Stimulated activated CD8-positive, alpha-beta memory T cell treated with anti-CD3 and anti-CD28 coated beads, Interleukin-7, amount 100 ng/mL, for 24 hours (primary cell): ENCODE measurements at places on chromosomes 5 and 9.

DNA sequence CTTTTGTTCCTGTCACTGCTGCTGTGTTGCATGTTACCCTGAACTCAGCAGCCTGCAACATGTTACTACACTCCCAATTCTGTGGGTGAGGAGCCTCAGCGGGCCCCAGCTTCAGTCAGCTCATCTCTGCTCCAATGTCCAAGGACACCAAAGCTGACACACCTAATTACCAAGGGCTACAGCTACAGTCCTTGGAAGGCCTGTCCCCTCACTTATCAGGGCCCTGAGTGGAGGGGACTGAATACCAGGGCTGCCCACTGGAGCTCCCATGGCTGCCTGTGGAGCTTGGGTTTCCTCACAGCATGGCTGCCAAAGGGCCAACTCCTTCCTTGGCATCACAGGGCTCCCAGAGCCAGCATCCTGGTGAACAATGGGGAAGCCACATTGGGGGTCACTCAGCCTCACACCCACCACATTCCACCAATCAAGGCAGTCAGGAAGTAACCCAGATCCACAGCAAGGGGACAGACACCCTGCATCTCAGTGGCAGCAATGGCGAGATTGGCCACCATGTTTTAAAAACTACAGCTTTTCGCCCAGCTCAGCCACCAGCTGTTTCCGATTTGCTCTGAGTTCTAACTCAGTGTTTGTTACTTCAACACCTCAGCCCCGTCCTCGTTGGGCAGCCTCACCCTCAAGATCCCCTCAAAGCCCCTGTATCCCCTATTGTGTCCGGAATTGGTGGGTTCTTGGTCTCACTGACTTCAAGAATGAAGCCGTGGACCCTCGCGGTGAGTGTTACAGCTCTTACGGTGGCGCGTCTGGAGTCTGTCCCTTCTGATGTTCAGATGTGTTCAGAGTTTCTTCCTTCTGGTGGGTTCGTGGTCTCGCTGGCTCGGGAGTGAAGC lies 18.9 kb downstream of the SEMA4D start:
- DNase-seq, result no peak

GRCh38 chr9:135347461-135347860 lies 132.1 kb upstream of the PPP1R26 start:
- no peak for DNase-seq

DNA sequence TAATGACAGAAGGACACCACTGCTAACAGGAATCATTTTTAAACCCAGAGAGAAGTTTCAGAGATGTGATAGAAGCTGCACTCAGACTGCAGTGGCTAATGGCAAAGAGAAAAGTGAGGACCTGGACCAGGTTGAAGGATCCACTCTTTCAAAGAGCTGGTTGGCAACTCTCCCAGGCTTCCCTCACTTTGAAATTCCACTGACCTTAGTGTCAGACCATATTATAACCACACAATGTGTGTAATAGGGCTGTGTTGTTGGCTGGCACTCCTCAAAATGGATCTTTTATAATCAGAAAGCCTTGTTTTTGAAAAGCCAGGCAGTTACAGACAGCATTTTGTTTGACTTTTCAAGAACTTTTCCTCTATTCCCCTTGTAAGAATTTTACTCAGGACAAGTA lies 280.7 kb downstream of the PRELID2 start:
- no peak for DNase-seq

DNA sequence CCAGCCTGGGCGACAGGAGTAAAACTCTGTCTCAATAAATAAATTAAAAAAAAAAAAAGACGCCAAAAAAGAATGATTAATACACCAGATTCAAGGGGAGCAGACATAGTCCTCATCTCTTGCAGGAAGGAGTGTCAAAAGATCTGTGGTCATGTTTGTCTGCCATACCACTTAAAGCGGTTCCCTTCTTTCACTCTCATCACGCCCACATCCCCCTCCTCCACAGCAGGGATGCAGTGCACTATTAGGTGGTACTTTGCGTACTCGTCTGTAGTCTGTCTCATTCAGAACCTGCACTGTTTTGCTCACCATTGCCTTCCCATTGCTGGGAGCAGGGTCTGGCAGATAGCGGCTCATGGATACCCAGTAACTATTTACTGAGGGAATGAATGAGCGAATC lies 11.2 kb downstream of the CDHR2 start:
- DNase-seq, result no peak

- DNase-seq, result no peak
Measured at GRCh38 chr5:89417990-89418389, 535.0 kb upstream of the MEF2C start.

DNA sequence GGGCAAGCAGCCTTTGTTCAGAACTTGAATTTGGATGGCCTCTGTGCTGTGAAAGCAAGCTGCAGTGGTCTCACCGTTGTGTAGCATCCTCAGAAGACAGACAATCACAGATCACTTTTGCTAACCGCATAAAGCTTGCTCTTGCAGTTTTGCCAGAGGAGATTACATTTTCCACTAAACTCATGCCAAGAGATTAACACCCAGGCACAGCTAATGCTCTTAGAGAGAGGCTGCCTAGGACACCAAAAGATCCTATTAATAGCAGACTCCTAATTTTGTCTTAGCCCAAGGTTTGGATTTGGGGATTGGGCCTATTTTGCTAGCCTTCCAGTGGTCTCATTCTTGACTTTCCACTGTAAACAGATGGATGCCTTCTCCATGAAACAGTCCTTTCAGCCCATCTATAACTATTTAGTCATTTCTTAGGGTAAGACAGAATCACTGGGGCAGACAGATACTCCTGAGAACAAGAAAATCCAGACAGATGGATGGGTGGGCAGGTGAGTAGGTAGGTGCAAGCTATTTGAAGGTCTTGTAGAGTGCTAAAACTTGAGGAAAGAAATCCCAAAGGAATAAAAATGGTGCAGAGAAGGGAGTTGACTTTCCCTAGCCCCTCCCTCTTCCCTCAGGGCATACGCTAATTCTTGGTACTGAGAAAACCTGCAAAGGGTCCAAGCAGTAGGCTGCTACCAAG lies 506.2 kb downstream of the SPOCK1 start:
- DNase-seq, result no peak

DNA sequence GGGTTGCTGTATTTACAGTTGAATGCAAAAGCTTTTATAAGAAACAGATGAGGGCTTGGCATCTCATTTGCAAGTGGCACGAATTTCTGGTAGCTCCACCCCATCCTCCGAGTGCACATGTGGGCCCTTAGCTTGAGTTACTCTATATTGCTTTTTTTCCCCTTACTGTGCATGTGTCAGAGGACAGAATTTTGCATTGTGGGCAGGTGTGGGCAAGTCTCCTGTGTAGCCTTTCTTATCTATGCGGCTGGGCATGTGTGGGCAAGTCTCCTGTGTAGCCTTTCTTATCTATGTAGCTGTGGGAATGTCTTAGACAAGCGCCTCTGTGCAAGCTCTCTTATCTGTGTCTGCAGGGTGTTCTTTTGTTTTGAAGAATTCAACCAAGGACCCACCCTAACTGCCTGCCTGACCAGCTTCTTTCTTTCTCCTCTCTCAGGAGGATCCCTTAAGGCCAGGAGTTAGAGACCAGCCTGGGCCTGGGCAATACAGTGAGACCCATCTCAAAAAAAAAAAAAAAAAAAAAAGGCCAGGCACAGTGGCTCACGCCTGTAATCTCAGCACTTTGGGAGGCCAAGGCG lies 34.1 kb upstream of the SIL1 start:
- no peak for DNase-seq

DNA sequence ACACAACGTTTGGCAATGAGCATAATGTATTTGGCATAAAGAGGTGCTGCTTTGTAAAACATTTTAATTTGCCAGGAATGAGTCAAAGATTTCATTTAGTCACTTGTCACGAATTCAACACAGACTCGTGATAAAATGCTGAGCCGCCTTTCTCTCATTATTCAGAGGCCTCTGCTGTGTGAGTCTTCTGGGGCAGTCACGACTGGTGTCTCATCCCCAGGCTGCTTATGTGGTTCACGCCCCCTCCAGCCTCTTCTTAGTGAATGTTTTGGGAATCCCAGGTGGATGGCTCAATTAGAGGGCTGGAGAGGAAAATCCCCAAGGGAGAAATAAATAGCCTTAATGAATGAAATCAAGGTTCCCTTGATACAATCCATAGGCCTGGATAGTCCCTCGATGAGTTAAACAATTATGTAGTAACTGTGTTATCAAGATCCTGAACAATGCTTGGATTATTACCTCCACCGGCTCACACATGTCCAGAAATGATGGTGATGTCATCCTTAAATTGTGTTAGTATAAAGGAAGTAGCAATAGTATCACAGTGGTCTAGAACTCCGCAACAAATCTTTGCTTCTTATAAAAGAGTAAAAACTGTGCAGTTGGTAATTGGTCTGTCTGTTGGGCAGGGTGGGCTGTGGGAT lies 192.1 kb upstream of the ADAMTS16 start:
- no peak for DNase-seq
